ENCODE measurements at places on chromosomes 3 and 15.
A peak's percentile ranks its signal among the peaks of the same experiment; 100 is the strongest.

DNA sequence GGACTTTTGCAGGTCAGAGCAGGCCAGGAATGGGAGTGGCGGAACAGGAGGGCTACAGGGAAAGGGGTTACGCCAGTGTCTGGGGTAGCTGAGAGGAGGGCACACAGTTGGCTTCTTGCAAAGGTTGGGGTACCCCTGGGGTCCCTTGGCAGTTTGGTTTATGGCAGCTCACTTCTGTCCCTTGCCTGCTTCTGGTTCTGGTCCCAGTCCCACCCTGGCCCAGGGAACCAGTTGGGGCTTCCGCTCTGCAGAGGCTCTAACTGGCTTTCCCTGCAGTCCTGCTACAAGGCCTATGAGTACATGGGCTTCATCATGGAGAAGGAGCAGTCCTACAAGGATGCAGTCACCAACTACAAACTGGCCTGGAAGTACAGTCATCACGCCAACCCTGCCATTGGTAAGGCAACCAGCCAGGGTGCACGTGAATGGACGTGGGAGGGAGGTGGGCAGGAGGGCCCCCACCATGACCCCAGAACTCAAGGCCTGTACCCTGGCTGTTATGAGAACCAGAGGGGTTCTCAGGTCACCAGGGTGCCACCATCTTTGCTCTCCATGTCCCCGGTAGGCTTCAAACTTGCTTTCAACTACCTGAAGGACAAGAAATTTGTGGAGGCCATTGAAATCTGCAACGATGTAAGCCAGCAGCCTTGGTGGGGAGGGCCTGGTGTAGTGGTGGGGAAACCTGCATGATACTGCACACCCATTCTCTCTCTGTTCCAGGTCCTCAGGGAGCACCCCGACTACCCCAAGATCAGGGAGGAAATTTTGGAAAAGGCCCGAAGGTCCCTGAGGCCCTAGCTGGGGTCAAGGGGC lies 15.2 kb downstream of the CSRNP1 start:
- H3K36me3 ChIP-seq: peaks cover 41% of the 10 kb centered on the region
- H3K27me3 ChIP-seq: no peaks in the 10 kb centered on the region
- H3K4me3 ChIP-seq: no peak overlapping the region
- H3K4me1 ChIP-seq: peaks cover 13% of the 10 kb centered on the region

DNA sequence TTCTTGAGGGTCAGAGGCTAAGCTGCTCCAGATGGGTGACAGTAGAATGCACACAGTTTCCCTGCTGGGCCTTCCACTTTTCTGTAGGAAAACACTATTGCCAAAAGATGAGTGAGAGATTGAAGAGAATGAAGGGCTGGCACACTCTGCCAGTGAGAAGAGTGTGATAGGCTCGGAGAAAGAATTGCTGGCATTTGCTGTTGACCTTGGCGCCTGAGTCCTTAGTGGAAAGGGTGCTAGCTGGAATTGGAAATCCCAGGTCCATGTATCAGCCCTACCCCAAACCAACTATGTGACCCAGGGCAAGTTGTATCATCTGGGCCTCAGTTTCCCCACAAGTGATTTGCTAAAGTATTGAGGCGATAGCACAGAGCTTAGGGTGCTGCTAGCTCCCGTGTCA lies 60.1 kb upstream of the DCLK3 start:
- H3K4me1 ChIP-seq: no peaks in the 10 kb centered on the region
- DNase-seq: no peak
- no peaks in the 10 kb centered on the region for H3K27me3 ChIP-seq
- no peaks in the 10 kb centered on the region for H3K36me3 ChIP-seq

DNA sequence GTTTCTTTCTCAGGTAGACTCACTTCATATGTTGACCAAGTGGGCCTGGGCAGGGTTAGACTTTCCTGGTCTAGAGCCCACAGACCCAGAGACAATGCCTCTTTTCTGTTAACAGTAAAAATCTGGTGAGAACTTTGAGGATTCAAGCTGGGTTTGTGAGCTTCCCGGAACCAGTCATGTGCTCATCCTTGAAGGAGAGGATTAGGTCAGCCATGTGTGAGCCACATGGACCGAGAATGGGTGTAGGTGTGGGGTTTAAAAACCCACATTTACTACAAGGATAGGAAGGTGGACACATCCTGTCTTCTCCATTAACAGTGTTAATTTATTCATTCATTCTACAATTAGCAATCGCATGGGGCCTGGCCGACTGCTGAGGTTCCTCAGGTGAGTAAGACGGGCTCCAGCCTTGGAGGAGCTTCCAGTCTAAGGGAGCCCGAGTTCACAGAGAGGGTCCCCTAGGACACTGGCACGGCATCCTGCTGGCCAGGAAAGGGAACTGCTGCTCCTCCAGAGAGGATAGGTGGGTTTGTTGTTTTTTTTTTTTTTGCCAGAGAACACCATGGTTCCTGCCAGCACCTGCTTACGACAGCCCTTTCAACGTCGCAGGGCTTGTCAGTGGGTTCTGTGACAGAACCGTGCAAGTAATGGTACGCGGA lies 69.0 kb downstream of the SQOR start:
- no peak for DNase-seq
- H3K27ac ChIP-seq: no peak overlapping the region
- peaks cover 3% of the 10 kb centered on the region for H3K4me1 ChIP-seq
- H3K36me3 ChIP-seq: no peaks in the 10 kb centered on the region
- no peak overlapping the region for H3K4me3 ChIP-seq
- H3K27me3 ChIP-seq: peaks cover 15% of the 10 kb centered on the region

DNA sequence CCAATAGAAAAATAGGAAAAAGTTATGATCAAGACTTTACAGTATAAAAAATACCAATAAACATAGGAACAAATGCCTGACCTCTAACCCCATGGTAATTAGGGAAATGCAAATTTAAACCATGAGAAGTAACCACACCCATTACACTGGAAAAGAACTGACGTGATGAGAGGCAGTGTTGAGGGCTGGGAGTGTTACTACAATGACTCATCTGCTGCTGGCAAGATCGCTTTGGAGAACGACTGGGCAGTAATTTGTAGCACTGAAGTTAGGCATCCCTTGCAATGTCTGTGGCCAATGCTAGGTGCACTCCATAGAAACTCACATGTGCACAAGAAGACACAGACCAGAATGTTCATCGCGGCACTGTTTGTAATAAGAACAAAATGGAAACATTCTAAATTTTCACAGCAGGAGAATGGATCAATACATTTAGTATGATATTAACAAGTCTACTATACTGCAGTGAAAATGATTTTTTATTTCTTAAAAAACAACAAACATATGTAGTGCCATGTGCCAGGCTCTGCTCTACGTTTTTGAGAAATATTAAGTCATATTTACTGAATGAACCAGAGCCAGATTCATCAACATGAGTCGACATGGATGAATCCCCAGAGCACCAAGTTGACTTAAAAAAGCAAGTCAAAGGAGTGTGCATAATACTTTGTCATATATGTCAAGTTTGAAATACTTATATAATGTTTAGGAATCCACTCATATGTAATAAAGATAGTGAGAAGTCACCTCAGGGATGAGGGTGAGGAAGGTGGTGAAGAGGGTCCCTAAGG lies 37.6 kb upstream of the EPHB3 start:
- peaks cover 70% of the 10 kb centered on the region for H3K27me3 ChIP-seq
- peaks cover 6% of the 10 kb centered on the region for H3K4me1 ChIP-seq
- no peak overlapping the region for H3K27ac ChIP-seq
- no peak for DNase-seq
- no peak overlapping the region for H3K4me3 ChIP-seq

- no peaks in the 10 kb centered on the region for H3K4me1 ChIP-seq
- no peaks in the 10 kb centered on the region for H3K36me3 ChIP-seq
- no peak overlapping the region for H3K4me3 ChIP-seq
- H3K27me3 ChIP-seq: no peaks in the 10 kb centered on the region
Observed at GRCh38 chr3:110246796-110247376, 824.7 kb upstream of the NECTIN3 start.

GRCh38 chr3:71478568-71478967 lies 105.0 kb downstream of the FOXP1 start:
- no peaks in the 10 kb centered on the region for H3K36me3 ChIP-seq
- DNase-seq: no peak
- no peaks in the 10 kb centered on the region for H3K27me3 ChIP-seq
- no peaks in the 10 kb centered on the region for H3K4me1 ChIP-seq
- no peak overlapping the region for H3K4me3 ChIP-seq

DNA sequence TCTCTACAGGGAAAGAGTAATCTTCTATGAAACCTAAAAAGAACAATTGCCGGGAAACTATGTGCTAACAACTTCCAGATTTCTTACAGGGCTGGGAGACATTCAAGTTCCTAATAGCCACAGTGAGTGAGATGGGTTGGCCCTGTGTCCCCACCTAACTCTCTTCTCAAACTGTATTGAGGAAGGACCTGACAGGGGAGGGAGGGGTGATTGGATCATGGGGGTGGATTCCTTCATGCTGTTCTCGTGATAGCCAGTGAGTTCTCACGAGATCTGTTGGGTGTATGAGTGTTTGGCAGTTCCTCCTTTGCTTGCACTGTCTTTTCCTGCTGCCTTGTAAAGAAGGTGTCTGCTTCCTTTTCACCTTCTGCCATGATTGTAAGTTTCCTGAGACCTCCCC lies 958.7 kb downstream of the AGBL1 start:
- no peak overlapping the region for H3K27ac ChIP-seq
- H3K36me3 ChIP-seq: no peaks in the 10 kb centered on the region
- no peak for DNase-seq
- no peaks in the 10 kb centered on the region for H3K4me1 ChIP-seq
- H3K27me3 ChIP-seq: no peaks in the 10 kb centered on the region

DNA sequence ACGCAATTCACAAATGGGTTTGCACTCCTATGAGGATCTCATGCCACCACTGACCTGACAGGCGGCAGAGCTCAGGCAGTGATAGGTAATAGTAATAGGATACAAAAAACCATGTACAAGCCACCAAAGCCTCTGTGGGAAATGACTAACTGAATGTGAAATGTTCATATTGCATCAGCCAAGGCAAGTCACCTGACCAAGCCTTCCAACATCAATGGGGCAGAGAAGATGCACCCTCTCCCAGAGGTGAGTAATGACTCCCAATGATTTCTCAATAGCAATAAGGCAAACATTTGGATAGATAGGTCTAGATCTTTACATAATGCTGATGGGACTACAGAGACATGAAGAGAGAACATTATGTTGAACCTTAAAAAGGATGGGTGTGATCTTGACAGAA lies 14.9 kb downstream of the CNTN3 start:
- no peaks in the 10 kb centered on the region for H3K4me1 ChIP-seq
- no peaks in the 10 kb centered on the region for H3K27me3 ChIP-seq
- DNase-seq: no peak
- no peaks in the 10 kb centered on the region for H3K36me3 ChIP-seq
- no peak overlapping the region for H3K4me3 ChIP-seq

- peaks cover 2% of the 10 kb centered on the region for H3K27me3 ChIP-seq
- H3K36me3 ChIP-seq: no peaks in the 10 kb centered on the region
- H3K27ac ChIP-seq: no peak overlapping the region
- H3K4me1 ChIP-seq: no peaks in the 10 kb centered on the region
- H3K4me3 ChIP-seq: no peak overlapping the region
Observed at GRCh38 chr15:44763187-44763586, 26.9 kb downstream of the TRIM69 start.

- no peaks in the 10 kb centered on the region for H3K36me3 ChIP-seq
- no peak overlapping the region for H3K27ac ChIP-seq
- no peak overlapping the region for H3K4me3 ChIP-seq
- H3K4me1 ChIP-seq: peaks cover 18% of the 10 kb centered on the region
Observed at GRCh38 chr3:149604125-149604875, 53.5 kb downstream of the WWTR1 start.

- peaks cover 21% of the 10 kb centered on the region for H3K36me3 ChIP-seq
- H3K27ac ChIP-seq: peak overlapping the region; percentile 15
- no peaks in the 10 kb centered on the region for H3K27me3 ChIP-seq
- H3K4me3 ChIP-seq: no peak overlapping the region
- peaks cover 22% of the 10 kb centered on the region for H3K4me1 ChIP-seq
- DNase-seq: no peak
Observed at GRCh38 chr3:63977893-63978292, 45.4 kb downstream of the PSMD6 start.

DNA sequence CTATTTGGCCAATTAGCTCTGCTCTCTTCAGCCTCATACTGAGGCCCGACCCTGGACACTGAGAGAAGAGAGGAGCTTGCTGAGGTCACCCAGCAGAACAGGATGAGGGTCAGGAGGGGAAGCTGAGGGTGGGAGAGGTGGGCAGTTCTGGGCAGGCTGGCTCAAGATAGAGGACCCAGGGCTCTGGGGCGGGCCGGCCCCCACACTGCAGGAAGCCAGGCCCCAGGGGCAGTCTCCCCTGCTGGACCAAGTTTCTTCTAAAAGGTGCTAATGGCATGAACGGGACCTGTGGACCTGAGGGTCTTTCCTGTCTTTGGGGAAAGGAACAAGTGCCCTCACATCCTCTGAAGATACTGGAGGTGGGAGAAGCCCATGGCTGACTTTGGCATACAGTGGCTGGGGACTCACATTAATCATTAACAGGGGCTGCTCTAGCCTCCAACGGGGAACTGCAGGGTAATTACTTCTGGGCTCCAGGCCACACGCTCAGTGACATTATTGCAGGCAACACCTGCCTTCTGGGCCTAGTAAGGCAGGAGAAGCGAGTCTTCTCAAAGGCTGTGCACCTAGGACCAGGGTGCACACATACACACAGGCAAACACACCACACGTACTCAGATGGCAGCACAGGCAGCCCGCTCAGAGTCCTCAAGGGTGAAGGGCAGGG lies 10.6 kb downstream of the HCN4 start:
- no peak overlapping the region for H3K27ac ChIP-seq
- no peaks in the 10 kb centered on the region for H3K36me3 ChIP-seq
- no peak overlapping the region for H3K4me3 ChIP-seq
- no peak for DNase-seq
- no peaks in the 10 kb centered on the region for H3K4me1 ChIP-seq
- H3K27me3 ChIP-seq: peaks cover 9% of the 10 kb centered on the region

DNA sequence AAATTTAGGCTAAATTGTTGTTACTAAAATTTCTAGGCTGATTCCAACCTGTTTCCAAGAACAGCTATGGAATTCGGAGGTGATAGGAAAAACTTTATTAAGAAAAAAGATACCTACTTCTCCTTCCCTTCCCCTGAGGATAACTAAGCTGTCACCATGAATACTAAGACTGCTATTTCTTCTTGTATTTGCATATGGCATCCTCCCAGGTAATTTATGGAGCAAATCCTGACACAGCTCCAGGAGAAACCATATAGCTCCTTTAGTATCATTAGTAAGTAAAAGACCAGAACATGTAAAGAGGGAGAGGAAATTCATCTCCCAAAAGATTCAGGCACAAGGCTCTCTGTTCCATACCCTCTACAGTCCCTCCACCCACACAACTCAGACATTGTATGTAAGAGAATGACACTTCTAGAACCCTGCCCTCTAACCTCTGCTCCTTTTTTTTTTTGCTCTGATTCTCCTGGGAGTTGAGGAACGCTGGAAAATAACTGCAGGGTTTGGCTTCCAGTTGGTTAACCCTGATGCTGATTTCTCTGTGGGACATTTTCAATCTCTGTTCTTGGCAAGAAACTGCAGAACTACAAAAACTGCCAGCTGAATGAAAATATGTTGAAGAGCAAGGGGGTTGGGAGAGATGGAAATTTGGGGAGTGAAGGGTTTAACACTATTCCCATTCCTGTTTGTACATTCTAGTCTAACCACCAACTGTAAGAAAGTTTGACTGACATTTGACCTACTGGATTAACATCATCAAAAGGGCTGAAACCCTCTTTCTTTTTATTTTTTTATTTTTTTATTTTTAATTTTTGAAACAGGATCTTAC lies 14.2 kb upstream of the MAGI1 start:
- H3K36me3 ChIP-seq: no peaks in the 10 kb centered on the region
- no peaks in the 10 kb centered on the region for H3K27me3 ChIP-seq
- H3K4me1 ChIP-seq: no peaks in the 10 kb centered on the region

GRCh38 chr3:62722344-62722743 lies 152.9 kb downstream of the CADPS start:
- no peaks in the 10 kb centered on the region for H3K4me1 ChIP-seq
- H3K36me3 ChIP-seq: no peaks in the 10 kb centered on the region
- no peak overlapping the region for H3K27ac ChIP-seq
- DNase-seq: no peak
- H3K27me3 ChIP-seq: peaks cover 7% of the 10 kb centered on the region
